ENCODE measurements at places on chromosomes 4 and X.
A peak's percentile ranks its signal among the peaks of the same experiment; 100 is the strongest.

GRCh38 chr4:56953680-56954520 is 23.5 kb downstream of the NOA1 start:
- DNase-seq, result no peak
- no peaks in the 10 kb centered on the region for H3K36me3 ChIP-seq
- H3K27me3 ChIP-seq, result no peaks in the 10 kb centered on the region
- H3K4me3 ChIP-seq, result no peak overlapping the region
- H3K27ac ChIP-seq, result no peak overlapping the region
- H3K4me1 ChIP-seq, result no peaks in the 10 kb centered on the region

- H3K4me1 ChIP-seq, result peaks cover 37% of the 10 kb centered on the region
- DNase-seq, result peak; percentile 44
- H3K27ac ChIP-seq, result peak overlapping the region; percentile 79
- H3K27me3 ChIP-seq, result no peaks in the 10 kb centered on the region
Measured at GRCh38 chr4:146520896-146521540, 722 bp downstream of the SLC10A7 start.

GRCh38 chrX:134006484-134007161 is 21.2 kb upstream of the GPC3 start:
- no peaks in the 10 kb centered on the region for H3K27me3 ChIP-seq
- H3K36me3 ChIP-seq, result no peaks in the 10 kb centered on the region
- DNase-seq, result no peak
- H3K4me1 ChIP-seq, result no peaks in the 10 kb centered on the region
- no peak overlapping the region for H3K4me3 ChIP-seq
- no peak overlapping the region for H3K27ac ChIP-seq

- no peaks in the 10 kb centered on the region for H3K27me3 ChIP-seq
- no peak overlapping the region for H3K4me3 ChIP-seq
- no peak for DNase-seq
- H3K27ac ChIP-seq, result no peak overlapping the region
Measured at GRCh38 chrX:97065973-97066372, 182.3 kb downstream of the RPA4 start.

GRCh38 chr4:57308301-57308700 is 198.1 kb upstream of the IGFBP7 start:
- H3K4me3 ChIP-seq, result no peak overlapping the region
- DNase-seq, result no peak
- H3K36me3 ChIP-seq, result no peaks in the 10 kb centered on the region
- no peaks in the 10 kb centered on the region for H3K4me1 ChIP-seq
